ENCODE measurements at places on chromosomes 6 and 20.

GRCh38 chr20:62123450-62124118 is 1.3 kb downstream of the LSM14B start:
- DNase-seq, result no peak

GRCh38 chr6:165055231-165055630 is 254.2 kb downstream of the C6orf118 start:
- no peak for DNase-seq

- no peak for DNase-seq
These were observed 893.7 kb downstream of the TFAP2A start for GRCh38 chr6:9521152-9521530.

DNA sequence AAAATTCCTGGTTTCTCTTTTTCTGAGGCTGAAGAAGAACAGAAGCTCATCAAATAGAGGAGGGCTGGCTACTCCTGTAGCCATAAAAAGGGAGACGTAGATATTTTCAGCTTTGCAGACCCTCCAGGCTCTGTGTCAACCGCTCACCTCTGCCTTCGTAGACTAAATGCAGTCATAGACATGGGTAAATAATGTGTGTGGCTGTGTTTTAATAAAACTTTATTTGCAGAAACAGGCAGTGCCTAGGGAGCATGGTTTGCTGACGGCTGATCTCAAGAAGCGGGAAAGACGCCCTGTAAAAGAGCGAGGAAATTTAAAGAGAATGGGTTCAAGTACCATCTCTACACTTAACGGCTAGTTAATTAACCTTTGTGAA is 171.8 kb downstream of the BCAS1 start:
- no peak for DNase-seq

DNA sequence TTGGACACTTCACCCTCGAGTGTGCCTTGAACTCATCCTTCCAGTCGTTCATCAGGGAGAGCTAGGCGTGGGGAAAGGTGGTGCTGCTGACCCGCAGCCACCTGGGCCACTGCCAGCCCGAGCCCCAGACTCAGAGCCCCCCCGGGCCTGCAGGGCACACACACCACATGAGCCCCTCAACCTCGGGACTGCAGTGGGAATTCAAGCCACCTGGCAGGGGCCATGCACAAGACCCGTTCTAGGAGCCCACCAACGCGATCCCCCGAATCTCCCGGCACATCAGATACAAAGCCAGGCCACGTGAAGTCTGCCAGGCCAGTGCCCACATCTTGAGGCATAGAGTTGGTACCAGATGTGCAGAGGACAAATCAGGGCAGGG is 2.8 kb downstream of the ZNF512B start:
- DNase-seq, result no peak

- DNase-seq, result no peak
These were observed 253.2 kb downstream of the DLL1 start for GRCh38 chr6:170037541-170038250.

GRCh38 chr20:43534791-43535350 is 24.0 kb upstream of the SGK2 start:
- no peak for DNase-seq

GRCh38 chr20:11499101-11499634 is 418.5 kb upstream of the BTBD3 start:
- no peak for DNase-seq

DNA sequence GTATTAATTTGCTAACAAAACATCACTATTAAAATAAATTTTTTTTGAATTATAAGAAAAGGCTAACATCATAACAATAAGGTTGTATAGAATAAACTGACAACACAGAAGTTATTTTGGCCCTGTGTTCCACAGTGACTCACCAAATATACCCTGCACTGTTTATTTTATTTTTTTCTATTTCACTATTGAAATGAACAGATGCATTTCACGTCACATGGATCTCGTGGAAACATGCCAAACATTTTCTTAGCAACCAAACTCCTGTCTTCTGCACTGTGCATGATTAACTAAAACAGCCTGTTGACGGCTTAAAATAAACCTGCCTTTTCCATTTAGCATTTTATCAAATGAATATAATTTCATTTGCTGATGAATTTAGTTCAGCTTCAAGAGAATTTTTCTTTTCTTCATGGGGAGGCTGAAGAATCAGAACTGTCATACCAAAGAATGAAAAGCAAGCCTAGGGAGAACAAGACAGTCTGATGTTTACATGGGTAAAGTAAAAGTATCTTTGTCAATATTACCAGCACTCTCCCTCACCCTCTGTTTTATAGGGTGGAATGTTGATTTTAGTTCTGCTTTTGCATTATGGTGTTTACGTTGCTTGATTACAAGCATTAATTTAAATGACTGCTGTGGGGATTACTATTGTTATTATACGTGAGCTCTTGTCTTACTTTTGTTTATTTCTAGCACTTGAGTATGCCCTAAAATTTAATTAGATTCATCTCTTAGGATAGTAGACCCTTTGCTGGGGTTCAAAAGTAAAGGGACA is 115.3 kb downstream of the LCA5 start:
- peak; percentile 17 for DNase-seq

GRCh38 chr6:101118136-101118396 is 236.9 kb upstream of the ASCC3 start:
- no peak for DNase-seq

DNA sequence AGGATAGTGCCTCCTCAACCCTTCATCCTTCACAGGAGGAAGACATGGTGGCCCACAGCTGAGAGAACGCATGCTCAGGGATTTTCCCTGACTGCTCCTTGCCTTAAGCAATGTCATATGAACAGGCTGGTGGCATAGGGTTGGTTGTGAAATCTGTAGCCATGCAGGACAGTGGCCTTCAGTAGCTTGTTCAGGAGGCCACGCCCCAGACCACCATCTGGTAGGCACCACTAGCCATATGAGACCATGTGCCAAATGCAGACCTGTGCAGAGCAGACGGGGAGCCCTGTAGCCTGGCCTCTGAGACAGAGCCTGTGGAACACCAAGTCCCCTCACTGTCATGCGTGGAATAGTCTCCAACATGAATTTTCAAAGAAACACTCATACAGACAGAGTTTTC is 76.5 kb downstream of the ADTRP start:
- no peak for DNase-seq

GRCh38 chr6:53119772-53120409 is 28.8 kb downstream of the GCM1 start:
- no peak for DNase-seq

DNA sequence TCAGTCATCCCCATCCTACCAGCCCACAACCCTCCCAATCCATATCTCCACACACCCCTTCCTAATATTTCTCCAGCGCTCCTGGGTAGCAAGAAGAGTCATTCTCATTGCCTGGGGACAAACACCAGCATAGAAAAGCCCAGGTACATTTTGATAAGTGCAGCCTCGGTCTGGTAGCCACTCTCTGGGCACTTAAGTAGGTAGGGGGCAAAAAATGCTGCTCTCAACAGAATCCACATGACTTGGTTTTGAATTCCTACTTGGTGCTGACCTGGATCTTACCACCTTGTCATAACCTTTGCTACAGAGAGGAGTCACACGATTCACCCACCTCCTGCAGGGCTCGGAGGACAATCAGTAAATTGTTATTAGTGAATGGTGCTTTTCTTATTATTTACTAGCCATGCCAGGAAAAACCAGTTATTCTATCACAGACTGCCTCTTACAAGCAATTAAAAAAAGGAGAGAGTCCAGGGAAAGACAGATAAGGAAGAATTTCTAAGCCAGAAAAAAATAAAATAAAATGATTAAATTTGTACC is 249.1 kb downstream of the LY86 start:
- no peak for DNase-seq

DNA sequence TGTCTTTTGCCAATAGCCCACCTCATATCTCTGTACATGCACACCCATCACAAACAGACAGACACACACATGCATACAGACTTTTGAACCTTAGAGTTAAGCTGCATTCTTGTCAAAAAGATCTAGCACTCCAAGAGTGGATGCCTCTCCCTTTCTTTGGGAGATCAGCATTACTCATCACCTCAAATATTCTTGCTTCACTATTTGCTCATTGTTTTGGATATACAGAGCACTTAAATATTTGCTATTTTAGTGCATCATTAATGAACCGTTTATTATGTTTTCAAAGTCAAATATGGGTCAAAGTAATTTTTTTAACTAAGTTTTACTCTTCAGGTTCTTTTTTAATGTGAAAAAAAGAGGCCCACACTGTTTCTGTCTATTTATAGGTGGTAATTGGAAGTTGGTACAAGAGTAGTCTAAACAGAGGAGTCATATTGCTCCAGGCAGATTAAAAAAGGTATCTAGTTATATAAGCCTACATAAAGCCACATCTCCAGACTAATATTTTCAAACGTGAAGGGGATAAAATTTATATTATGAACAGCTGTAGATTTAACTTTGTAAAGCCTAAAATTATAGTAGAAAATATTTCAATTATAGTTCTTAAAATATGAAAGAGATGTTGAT is 102.6 kb downstream of the FLRT3 start:
- no peak for DNase-seq

- DNase-seq, result no peak
These were observed 103.8 kb upstream of the BEND6 start for GRCh38 chr6:56851074-56851473.

GRCh38 chr6:32920715-32921114 is 20.1 kb downstream of the HLA-DMB start:
- no peak for DNase-seq

DNA sequence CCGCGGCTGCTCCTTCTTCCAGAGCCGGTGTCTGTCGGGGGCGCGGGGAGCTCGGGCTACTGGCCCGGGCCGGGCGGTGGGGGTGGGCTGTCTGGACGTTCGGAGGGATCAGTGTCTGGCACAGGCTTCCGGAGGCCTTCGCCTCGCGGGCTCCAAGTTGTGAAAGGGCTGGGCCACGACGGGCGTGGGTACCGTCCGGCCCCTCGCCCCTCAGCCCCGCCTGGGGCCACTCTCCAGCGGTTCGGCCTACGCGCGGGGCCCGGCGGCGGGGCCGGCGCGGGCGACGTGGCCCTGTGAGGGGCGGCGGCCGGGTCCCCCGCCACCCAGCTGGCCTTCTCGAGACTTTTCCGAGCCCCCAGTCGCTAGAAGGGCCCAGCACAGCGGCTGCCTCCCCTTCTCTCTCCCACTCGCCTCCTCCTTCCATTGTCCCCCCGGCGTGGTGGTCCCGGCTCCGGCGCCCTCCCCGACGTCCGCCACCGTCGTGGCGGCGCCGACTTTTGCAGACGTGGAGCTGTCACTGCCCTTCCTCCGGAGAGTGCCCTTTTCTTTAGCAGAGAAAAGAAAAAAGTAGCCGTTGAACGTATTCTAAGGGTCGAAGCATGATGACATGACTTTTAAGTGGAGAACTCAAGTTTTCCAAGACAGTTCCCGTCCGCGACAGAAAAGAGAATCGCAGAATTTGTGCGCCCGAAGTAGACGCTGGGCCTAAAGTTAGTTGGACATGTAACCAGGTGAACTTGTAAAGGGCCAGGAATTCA is 571 bp downstream of the ITCH start:
- no peak for DNase-seq

- no peak for DNase-seq
These were observed 107.5 kb upstream of the PRSS16 start for GRCh38 chr6:27139756-27140579.

GRCh38 chr20:62134735-62135231 is 8.4 kb downstream of the PSMA7 start:
- DNase-seq, result no peak

DNA sequence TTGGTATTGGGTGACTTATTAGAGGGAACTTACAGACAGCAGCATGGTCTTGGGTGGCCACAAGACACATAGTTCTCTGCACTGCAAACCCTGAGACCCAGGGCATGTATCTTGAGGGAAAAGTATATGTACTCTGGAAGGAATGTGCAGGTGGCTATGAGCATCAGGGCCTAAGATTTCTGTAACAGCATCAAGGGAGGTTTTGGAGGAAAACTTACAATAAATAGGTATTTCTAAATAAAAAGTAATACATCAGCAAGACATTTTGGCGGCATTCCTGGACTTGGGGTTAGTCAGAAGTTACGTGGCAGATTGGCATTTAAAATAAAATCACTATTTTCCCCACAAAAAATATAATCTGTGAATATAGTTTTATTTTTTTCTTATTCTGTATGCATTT is 8.0 kb upstream of the STX7 start:
- no peak for DNase-seq

Measured in hippocampal formation (tissue), 2 donors.